ENCODE measurements at places on chromosomes 3 and 15.

- DNase-seq, result no peak
These were observed 30.4 kb upstream of the RARRES1 start for GRCh38 chr3:158762701-158763100.

DNA sequence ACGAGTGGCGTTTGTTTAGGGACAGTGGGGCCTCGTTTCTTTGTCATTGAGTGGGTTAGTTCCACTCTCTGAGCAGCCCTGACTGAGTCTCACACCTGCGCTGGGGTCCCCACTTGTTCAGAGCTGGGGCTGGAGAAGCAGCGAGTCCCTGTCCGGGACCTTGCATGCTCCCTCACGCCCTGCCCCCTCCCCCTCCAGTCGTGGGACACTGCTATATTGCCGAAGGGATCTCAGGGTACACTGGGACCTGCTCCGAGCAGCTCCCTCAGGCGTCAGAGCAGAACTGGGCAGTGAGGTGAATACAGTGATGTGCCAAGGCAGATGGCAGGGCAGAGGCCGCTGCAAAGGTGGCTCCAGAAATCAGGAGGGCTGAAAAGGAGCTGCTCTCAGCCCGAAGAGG is 59.9 kb upstream of the KLF13 start:
- no peak for DNase-seq

DNA sequence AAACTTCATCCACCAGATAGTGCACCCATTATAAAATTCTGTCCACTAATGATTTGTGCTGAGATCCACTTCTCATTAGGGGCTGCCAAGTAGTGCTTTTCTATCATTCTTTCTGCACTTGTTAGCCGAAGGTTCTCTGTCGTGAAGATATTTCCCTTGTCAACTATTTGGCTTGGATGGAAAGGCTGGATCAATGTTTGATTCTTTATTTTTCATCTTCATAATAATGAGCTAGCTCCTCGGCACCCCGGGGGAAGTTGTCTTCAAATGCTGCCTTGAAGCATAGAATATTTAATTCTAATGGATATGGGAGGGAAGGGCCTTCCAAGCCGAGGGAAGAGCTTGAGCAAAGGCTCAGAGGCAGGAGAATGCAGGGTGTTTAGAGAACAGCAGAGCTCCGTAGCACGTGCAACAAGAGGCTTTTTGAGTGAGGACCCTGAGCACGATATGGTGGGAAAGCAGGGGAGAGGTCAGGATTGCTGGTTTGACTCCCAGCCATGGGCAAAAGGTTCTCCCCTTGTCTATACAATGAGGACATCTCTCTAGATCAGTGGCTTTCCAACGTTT is 16.3 kb upstream of the MUC20 start:
- DNase-seq, result no peak

- DNase-seq, result no peak
These were observed 333.8 kb downstream of the EPHB1 start for GRCh38 chr3:135128818-135129217.

GRCh38 chr3:72270072-72270681 is 485.2 kb upstream of the PROK2 start:
- DNase-seq, result peak; percentile 98

DNA sequence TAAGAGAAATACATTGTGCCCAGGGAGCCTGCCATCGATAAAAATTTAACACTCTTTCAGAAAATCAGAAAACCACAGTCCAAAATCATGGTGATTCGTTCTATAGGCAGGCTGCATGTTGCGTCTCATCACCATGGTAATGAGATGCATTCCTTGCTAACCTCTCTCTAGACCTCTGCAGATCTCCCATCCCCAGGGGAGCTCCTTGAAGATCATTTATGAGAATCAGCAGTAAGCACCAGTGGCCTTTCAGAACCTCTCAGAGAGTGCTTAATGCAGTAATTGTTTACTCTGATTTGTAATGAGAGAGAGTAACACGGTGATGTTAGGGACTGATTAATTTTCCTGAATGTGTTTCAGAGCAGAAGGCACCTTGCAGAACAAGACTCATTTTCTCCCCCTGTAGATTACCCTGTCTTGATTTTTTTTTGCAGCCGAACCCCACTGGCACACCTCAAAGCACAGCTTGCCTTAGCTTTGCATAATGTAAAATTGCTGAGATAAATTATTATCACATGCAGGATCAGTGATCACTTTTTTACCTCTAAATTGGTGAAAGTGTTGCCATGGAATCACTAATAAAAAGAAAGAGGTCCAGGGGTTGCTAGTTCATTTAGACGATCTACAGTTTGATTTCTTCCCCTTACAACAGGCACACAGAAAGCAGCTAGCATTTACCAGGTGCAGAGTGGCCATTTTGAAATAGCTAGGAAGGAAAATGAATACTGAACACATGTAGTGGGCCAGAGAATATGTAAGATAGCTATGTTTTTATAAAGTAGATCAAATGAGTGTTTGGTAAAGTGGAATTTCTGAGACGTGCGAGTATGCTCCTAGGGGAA is 98.9 kb upstream of the CHL1 start:
- DNase-seq, result no peak

DNA sequence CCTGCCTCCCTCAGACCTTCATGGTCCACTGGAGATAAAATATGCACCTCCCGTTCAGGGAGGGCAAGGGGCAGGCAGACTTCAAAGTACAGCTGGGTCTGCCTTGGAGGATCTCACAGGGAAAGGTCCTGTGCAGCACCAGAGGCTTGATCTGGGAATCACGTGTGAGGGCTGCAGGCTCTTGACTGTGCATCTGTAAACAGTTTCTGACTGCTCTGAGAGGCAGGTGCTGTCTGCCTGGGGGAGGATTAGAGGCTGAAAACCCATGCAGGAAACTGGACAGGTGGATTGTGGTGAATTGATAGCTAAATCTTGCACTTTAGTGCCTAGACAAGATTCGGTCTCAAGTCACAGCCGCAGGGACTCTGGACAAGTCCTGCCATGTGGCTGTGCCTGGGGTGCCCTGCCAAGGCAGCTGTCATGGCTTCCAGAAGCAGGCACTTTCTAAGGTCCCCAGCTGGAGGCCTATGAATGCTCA is 239.3 kb downstream of the EPHB1 start:
- DNase-seq, result no peak

- DNase-seq, result peak; percentile 35
These were observed 562.8 kb downstream of the NAALADL2 start for GRCh38 chr3:175421902-175422301.

DNA sequence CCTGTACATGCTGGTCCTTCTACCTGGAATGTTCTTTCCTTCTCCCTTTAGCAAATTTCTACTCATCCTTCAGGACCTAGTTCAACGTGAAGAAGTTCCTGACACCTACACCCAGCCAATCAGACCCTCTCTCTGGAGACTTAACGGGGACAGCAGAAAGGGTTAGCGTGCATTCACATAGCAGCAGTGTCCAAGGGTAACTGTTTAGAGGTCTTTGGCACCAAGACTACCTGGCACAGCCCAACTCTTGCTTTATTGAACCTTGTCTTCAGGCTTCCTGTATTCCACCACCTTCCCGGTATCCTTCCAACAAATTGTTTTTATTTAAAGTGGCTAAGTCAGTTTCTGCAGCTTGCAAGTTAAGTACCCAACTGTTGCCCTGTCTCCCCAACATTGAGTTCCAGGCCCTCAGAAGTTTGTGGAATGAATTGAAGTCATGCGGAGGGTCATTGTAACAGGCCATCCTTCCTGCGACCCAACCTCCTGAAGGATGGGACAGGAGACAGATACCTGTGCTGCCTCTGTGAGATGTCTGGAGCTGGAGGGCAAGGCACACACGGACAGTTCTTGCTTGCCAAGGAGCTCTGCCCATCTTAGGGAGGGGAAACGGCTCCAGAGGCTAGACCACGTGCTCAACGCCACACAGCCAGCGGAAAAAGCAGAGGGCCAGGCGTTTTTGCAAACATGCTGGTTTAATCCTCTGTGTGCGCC is 14.4 kb upstream of the WNT7A start:
- no peak for DNase-seq

All from umbilical cord (tissue), 2 donors.